CD4-positive, alpha-beta T cell treated with Interleukin-17A for 4 hours (primary cell): ENCODE measurements at places on chromosomes 11 and 22.

DNA sequence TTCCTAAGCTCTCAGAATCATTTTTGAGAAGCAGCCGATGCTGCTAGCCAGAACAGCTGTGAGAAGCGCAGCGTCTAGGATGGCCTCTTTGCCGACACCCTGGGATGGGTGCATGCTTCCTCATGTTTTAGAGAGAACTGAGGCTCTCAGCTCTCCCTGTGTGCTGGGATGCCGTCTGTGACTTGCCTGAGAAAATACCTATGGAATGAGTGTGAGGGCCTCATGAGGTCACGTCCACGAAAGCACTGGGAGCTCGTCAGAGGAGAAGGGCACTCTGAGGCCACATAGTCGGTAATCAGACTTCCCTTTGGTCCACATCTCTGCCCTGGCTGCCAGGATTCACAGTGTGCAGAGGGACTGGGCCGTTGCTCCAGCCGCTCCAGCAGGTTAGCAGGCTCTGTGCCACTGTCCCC lies 54.7 kb downstream of the MICAL3 start:
- DNase-seq, result no peak

DNA sequence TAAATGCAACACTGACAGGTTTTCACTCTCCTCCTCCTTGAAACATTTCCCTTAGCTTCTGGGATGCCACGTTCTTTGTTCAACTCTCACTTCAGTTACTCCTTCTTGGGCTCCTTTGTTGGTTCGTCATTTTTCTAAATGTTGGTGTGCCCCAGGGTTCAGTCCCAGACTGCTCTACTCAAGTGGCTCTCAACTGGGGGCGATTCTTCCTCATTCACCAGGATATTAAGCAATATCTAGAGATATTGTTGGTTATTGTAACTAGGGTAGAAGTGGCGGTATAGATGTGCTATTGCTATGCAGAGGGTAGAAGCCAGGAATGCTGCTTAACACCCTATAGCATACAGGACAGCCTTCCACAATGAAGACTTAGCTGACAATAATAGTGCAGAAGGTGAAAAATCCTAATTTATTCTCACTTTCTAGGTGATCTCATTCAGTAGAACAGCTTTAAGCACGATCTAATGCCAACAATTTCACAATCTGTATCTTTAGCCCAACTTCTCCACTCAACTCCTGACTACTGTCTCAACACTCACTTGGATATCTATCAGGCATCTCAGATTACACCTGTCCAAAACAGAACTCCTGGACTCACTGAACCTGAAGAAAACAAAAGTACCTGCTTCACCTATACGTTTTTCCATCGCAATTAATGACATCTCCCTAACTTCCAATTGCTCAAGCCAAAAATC lies 4.6 kb downstream of the NUP160 start:
- DNase-seq, result no peak

DNA sequence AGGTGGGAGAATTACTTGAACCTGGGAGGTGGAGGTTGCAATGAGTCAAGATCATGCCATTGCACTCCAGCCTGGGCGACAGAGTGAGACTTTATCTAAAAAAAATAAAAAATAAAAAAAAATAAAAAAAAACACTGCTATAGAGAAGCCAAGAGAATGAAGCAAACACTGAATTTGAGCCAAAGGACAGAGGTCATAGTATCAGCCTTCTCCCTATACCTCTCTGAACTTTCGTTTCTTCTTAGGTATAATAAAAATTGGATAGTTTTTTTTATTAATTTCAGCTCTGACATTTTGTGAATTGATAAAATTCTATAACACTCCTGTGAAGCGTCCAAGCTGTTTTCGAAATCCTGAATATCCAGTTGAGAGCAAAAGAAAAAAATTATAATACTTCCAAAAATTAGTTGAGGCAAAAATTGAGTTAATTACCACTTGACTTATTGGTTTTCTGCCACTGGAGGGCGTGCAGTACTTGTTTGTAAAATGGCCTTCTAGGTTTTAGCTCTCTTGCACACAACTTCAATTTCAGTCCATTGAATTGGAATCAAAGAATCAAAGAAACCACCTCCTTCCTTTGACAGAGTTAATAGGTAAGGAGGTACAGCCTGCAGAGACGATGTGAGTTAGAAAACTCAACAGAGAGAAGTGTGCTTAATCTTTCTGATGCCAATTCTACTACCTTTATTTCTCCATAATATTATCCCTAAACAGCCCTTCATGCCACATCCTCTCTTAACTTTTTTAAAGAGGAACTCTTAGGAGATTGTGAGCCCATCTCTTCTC lies 143.2 kb downstream of the BBOX1 start:
- peak; percentile 46 for DNase-seq

- no peak for DNase-seq
These were observed 105.4 kb downstream of the CASP12 start for GRCh38 chr11:104792861-104793260.

GRCh38 chr11:74086242-74086884 lies 77.5 kb upstream of the UCP3 start:
- DNase-seq, result no peak

- peak; percentile 81 for DNase-seq
These were observed 53.1 kb downstream of the CNTF start for GRCh38 chr11:58675334-58676155.

DNA sequence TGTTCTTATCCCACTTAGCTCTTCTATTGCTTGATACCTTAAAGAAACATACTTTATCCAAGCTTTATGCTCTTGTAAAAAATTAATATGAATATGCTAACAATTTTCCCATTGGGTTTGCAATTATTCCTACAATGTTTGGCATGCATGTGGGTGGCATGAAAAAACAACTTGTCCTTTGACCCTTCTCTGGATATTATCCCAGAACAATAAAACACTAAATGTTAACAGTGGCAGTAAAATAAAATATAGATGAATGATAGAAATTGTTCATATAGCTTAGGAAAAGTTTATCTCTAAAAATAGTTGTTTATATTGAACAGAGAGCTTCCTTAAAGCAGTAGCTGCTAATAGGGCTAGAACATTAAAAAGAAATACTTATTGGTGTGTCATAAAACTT lies 860.5 kb upstream of the LRRC4C start:
- no peak for DNase-seq

- no peak for DNase-seq
These were observed 12.2 kb downstream of the PHLDB1 start for GRCh38 chr11:118619444-118620197.
